ENCODE measurements at places on chromosomes 1 and 21.

GRCh38 chr1:115833856-115834255 is 7.1 kb downstream of the NHLH2 start:
- DNase-seq: no peak

DNA sequence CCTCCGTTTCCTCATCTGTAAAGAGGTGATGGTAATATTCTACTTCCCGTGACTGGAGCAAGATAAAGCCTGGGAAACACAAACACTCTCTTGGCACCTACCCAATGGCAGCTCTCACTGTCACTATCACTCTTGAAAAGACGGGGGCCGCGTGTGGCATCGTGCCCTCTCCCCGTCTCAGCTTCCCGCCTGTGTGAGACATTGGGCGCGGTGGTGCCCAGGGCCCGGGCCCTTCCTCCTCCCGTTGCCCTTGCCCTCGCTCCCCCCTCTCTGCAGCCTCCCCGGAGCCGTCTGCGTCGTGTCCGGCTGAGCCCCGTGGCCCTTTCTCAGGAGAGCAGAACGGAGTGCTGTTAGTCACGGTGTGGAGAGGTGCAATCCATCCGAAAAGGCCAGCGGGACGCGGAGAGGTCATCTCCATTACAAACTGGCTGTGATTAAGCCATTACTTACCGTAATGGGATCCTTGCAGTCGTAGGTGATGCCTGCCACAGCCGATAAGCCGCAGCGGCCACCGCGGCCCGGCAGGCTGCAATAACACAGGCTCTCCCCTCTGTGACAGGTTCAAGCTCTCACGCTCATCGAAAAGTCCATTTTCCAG is 156.4 kb upstream of the ZC3H12A start:
- no peak for DNase-seq

DNA sequence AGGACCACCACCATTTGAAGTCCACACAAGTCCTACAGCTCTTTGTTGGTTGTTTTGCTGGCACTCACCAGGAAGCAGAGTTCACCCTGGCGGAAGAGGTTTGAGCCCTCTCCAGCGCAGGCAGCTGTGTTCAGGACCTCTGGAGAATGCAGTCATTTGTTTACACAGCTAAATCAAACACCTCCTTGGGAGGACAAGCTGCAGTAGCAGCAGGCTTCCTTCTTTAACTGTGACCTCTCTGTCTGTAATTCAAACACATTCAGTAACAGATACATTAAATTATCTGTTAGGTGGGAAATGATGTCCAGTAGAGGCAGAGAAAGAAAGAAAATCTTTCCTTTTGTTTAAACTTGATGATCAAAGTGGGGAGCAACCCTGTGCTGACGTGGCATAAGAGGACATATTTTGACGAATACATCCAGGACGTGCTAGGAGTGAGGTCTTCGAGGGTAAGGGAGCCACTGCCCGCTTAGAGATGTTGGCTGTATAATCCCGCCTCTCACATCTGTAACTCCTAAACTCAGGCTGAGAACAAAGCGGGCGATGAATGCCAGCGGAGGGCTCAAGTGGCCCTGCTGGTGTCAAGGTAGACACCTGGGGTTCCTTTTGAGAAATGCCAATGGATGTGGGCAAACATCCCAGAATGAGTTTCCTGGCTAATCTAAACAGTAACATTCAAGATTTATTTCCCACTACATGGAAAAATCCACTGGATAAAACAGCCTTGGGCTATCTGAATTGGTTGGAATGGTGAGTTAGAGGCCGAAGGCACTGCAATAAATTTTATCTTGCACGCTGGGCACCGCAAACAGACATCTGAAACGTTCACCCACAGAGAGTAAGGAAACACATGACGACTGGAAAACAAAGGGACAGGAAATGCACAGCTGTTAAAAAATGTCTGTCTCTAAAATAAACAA is 51.7 kb downstream of the ABCA4 start:
- DNase-seq: no peak

GRCh38 chr1:39626646-39627045 is 12.8 kb downstream of the HEYL start:
- DNase-seq: no peak

- DNase-seq: peak; percentile 49
These were observed 39.8 kb upstream of the CLIC4 start for GRCh38 chr1:24705260-24706073.

All from activated CD4-positive, alpha-beta memory T cell treated with anti-CD3 and anti-CD28 coated beads for 36 hours (primary cell).